ENCODE measurements at places on chromosomes 11 and 22. TPM values are rescaled to one million over a fixed set of nuclear protein-coding genes. Genes with fewer than 3 reads are reported as not detected.

DNA sequence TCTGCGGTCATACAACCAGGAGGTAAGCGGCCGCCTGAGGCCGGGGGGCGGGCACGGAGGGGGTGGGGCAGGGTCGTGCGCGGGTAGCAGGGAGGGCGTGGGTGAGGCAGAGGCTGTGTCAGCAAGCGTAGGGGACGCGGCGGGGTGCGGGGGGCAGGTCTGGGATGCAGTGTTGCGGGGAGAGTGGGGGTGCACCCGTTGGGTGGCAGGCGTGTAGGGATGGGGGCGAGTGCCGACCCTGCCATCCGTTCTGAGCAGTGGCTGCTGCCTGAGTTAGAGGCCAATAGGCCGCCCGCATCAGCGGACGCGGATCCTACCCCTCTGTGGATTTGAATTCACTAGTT lies 1.4 kb downstream of the RIC8A start:
- H3K27ac ChIP-seq: no peak overlapping the region
- no peaks in the 10 kb centered on the region for H3K27me3 ChIP-seq
- DNase-seq: no peak
- H3K4me3 ChIP-seq: peak overlapping the region; percentile 69

GRCh38 chr11:88357323-88358039 lies 19.9 kb upstream of the CTSC start:
- H3K4me1 ChIP-seq: no peaks in the 10 kb centered on the region
- H3K4me3 ChIP-seq: no peak overlapping the region
- no peaks in the 10 kb centered on the region for H3K27me3 ChIP-seq
- DNase-seq: no peak
- no peak overlapping the region for H3K27ac ChIP-seq

DNA sequence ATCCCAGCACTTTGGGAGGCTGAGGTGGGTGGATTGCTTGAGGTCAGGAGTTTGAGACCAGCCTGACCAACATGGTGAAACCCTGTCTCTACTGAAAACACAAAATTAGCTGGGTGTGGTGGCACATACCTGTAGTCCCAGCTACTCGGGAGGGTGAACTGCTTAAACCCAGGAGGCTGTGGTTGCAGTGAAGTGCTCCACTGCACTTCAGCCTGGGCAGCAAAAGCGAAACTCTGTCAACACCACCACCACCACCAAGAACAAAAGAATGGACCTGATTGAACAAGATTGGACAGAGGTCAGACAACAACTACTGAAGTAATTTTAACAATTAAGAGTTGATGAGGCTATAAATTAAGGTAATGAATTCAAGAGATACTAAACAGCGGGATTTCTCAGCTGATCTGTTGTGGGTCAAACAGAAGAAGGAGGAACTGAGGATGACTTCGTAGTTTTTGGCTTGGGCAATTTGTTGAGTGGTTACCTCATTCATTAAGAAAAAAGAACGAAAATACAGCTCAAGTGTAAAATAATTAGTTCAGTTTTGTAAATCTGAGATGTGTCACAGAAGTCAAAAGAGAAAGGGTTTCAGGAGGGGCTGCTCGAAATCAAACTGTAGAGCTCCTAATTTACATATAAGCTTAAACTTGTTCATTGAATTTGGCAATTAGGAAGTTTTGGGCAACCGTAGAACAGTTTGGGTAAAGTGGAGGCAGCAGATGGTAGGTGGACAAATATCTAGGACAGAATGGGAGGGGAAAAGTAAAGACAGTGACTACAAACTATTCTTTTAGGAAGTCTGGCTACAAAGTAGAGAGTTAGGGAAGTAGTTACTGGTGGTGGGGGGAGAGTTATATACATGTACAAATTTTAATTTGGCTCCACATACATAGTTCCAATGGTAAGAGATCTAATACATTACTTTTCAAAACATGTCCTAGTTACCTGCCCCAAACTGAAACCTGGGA lies 4.5 kb downstream of the IL18 start:
- H3K27me3 ChIP-seq: no peaks in the 10 kb centered on the region
- H3K27ac ChIP-seq: no peak overlapping the region
- no peaks in the 10 kb centered on the region for H3K36me3 ChIP-seq
- no peak for DNase-seq
- no peak overlapping the region for H3K4me3 ChIP-seq
- no peaks in the 10 kb centered on the region for H3K4me1 ChIP-seq

DNA sequence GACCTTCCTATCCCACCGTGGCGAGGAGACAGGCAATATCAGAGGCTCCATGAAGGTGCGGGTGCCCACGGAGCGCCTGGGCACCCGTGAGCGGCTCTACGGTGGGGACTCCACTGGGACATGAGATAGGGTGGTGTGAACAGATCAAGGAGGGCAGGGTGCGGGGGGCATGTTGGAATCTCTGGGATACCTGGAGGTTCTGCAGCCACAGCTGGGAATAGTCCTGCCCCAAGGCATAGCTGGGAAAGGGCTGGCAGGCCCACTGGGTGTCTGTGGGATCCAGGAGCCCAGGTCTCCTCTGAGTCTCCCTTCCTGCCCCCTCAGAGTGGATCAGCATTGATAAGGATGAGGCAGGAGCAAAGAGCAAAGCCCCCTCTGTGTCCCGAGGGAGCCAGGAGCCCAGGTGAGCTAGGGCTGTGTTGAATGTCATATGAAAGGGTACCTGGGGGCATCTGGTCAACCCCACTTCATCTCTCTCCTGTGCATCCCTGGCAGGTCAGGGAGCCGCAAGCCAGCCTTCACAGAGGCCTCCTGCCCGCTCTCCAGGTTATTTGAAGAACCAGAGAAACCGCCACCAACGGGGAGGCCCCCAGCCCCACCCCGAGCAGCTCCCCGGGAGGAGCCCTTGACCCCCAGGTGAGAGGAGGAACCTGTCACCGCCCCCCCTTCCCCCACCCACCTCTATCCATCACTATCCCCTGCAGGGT lies 8.5 kb downstream of the PHOX2A start:
- no peak overlapping the region for H3K4me3 ChIP-seq
- no peaks in the 10 kb centered on the region for H3K27me3 ChIP-seq
- peaks cover 11% of the 10 kb centered on the region for H3K36me3 ChIP-seq

DNA sequence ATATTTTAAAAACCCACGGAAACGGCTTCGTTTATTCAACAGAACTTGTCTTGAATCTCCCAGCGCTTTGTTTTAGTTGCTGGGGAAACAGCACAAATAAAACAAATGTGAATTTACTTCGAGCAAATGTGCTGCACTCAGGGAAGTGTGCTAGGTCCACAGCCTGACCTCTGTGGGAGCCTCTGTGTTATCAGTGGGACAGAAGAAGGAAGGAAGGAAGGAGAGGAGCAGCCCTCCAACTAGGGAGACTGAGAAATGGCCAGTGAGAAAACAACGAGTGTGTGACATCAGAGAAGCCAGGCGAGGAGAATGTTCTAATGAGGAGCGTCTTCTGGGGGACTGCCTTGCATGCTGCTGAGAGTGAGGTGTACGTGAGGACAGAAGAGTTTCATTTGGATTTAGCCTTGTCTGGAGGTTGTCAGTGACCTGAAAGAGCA lies 42.7 kb downstream of the PPP6R3 start:
- peaks cover 17% of the 10 kb centered on the region for H3K4me1 ChIP-seq
- H3K36me3 ChIP-seq: no peaks in the 10 kb centered on the region
- H3K27me3 ChIP-seq: no peaks in the 10 kb centered on the region
- DNase-seq: no peak
- no peak overlapping the region for H3K27ac ChIP-seq
- H3K4me3 ChIP-seq: no peak overlapping the region

- no peak overlapping the region for H3K4me3 ChIP-seq
- H3K27ac ChIP-seq: no peak overlapping the region
- H3K27me3 ChIP-seq: no peaks in the 10 kb centered on the region
- H3K4me1 ChIP-seq: no peaks in the 10 kb centered on the region
- no peaks in the 10 kb centered on the region for H3K36me3 ChIP-seq
Measured at GRCh38 chr11:91825777-91826176, 398.8 kb upstream of the FAT3 start.

- no peak overlapping the region for H3K4me3 ChIP-seq
- no peak for DNase-seq
- no peaks in the 10 kb centered on the region for H3K36me3 ChIP-seq
Measured at GRCh38 chr11:37527545-37527944, 929.5 kb upstream of the RAG2 start.

Gene APOL6
- total RNA-seq: 19.0 TPM

Gene SLC37A2
- 9.1 TPM for total RNA-seq

Gene MAP6
- 13.8 TPM for total RNA-seq

Gene CSNK2A3
- 3.9 TPM for total RNA-seq

Measured in aorta (tissue), 5 donors.